ENCODE measurements at places on chromosomes 3 and 15.

DNA sequence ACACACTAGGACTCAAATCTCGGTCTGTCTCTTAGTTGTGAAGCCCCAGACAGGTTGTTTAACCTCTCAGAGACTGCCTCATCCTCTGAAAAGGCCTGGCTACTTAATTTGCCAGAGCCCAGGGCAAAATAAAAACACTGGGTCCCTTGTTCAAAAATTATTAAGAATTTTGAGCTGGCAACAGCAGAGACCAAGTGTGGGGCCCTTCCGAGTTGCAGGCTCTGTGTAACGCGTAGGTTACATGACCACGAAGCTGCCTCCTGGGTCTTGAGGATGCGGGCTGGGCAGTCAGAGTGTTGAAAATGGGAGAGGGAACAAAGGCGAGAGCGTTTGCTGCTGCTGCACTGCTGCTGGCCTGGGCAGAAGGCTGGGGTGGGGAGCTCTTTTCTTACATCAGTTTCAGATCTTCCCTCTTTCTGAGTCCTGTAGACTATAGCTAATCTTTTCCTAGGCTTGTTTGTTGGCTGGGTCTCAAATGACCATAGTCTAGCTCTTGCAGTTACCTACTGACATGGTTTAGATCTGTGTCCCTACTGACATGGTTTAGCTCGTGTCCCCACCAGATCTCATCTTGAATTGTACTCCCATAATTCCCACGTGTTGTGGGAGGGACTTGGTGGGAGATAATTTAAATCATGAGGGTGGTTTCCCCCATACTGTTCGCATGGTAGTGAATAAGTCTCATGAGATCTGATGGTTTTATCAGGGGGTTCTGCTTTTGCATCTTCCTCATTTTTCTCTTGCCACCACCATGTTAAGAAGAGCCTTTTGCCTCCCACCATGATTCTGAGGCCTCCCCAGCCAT, 49.9 kb downstream of the CLEC3B start:
- DNase-seq, result no peak

DNA sequence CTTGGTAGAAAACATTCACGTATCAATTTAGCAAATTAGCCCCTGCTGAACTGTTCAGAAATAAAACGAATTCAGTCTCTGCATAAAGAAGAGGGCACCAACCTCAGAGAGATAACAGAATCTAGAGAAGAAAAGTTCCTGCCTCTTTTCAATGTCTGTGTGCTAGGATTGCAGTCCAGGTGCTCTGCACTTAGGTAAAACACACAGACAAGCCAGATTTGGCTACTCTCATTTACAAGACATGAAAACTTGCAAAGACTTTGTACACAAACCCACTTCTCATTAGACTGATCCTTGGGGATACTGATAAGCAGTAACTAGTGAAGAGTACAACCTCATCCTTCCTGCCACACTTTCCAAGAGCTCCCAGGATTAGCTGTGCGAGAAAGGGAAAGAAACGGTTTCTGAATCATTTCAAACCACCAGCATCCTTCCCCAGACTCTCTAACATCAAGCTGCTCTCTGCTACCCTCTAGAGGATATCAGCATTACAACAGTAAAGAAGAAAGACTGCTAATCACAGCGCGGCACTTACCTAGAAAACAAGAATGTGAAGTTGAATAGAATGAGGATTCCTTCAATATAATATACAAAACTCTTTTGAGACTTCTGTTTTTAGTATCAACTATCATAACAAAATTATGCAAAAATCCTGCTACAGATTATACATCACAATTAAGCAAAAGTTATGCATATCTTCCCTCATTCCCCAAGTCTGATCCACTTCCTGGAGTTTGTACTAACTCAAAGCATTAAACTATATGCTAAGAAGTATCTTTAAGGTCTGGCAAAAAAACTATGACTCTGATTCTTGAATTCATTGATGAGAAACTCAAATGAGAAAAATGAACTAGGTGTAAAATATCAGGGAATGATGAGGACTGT, 306.4 kb downstream of the MAGI1 start:
- DNase-seq, result no peak

DNA sequence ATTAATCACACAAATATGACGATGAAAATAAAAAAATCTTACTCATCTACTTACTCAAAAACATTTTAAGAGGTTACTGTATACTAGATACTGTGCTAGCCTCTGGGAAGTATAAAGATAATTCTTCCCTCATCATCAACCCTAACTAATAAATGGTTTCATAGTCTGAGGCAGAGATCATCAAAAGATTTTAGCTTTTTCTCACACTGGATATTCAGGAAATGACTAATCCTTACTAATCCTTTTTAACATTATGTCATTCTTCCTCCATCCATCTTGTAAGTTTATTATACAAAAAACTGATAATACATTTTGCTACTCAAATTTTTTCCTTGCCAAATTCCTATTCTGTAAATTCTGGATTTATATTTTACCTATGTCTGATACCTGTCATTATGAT, 29.7 kb downstream of the ACAD11 start:
- no peak for DNase-seq

- DNase-seq, result no peak
Measured at GRCh38 chr3:132898141-132898540, 140.1 kb upstream of the TMEM108 start.

DNA sequence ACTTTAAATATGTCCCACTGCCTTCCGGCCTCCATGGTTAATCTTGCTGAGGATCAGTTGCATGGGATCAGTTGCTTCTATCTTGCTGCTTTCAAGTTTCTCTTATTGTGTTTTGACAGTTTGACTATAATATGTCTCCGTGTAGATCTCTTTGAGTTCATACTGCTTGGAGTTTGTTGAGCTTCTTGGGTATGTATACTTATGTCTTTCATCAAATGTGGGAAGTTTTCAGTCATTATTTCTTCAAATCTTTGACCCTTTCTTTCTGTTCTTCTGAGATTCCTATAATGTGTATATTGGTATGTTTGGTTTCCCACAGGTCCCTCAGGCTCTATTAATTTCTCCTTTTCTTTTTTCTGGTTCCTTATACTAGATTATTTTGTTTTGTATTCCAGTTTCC, 30.8 kb downstream of the PCCB start:
- no peak for DNase-seq

DNA sequence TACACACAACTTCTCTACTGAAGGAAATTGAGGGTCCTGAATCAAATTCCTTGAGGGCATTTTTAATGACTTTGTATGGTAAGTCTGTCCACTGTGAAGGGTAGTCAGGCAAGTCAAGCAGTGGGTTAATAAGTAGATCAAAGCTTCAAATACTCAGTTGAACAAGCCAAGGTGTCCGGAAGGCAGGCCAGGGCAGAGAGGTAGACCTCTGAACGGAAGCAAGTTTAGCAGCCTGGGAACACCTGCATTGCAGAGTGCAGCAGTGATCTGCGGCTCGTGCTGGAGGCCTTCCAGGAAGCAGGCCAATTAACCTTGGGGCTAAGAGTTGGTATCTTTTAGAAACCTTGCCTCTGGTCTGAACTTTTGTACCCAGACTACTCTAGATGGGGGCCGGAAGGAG, 143.8 kb downstream of the LRTM1 start:
- DNase-seq, result no peak

DNA sequence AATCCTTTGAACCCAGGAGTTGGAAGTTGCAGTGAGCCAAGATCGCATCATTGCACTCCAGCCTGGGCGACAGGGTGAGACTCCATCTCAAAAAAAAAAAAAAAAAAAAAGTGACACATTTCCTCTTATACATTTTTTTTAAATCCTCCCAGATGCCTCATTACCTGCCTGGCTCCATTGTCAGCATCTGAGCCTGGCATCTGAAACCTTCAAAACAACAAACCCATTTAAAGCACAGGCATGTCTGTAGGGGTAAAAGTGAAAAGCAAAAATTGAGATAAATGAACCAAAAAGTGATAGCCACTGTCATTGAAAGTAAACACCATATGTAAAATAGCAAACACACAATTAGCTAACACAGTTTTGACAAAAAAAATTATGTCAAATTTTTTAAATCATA, 38.6 kb downstream of the OSBPL10 start:
- DNase-seq, result no peak

GRCh38 chr3:39278616-39278935, 1.3 kb downstream of the CX3CR1 start:
- DNase-seq, result no peak

GRCh38 chr3:11034309-11034985, 41.9 kb downstream of the SLC6A1 start:
- DNase-seq, result no peak

Measured in C1 segment of cervical spinal cord (tissue), 14 donors.